ENCODE measurements at places on chromosomes 5 and 9.

DNA sequence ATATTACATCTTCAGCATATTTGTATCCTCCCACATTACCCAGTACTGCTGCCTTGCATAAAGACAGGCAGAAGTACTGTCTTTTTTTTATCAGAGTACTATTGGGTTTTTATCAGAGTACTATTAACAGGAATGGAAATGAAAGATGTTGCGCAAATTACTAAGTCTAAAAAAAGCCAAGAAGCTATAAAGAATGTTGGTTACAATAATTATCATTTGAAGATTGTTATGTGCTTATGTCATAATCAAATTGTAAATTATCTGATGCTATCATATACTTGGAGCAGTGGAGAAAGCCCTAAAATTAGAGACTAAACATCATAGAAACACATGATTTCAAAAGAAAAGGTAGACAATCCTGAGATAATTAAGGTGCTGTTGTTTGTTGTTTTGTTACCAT is 188.8 kb downstream of the CCDC192 start:
- no peak for DNase-seq

- no peak for DNase-seq
Observed at GRCh38 chr9:133354766-133355165, 1.5 kb downstream of the SURF1 start.

GRCh38 chr9:89967527-89967926 is 362.7 kb downstream of the GADD45G start:
- DNase-seq, result no peak

GRCh38 chr5:124819201-124819600 is 72.8 kb upstream of the ZNF608 start:
- DNase-seq, result no peak

DNA sequence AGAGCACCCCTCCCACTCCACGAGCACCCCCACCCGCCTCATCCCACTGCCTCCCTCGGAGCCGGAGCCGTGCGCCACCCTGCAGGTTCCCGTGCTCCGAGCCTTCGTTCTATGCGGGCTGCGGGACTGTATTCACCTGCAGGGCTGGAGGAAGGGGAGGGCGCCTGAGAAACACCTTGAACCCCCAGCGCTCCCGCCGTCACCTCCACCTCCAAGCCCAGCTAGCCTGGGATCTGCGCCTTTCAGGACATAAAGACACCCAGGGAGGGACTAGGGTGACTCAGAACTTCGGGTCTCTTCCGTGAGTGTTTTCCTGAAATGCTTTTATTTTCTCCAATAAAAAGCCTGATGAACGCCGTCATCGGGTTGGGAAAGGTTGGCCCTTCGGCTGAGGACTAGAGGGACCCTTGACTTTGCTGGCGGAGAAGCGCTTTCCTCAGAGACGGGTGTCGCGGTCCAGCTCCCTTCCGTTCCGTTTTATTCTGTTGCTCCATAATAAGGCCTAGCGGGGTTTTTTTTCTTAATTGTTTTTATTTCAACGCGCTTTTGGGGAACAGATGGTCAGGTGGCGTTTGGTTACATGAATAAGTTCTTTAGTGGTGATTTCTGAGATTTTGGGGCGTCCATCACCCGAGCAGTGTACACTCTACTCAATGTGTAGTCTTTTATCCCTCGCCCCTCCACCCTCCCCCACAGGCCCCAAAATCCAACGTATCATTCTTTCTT is 4.6 kb downstream of the TLX3 start:
- no peak for DNase-seq

DNA sequence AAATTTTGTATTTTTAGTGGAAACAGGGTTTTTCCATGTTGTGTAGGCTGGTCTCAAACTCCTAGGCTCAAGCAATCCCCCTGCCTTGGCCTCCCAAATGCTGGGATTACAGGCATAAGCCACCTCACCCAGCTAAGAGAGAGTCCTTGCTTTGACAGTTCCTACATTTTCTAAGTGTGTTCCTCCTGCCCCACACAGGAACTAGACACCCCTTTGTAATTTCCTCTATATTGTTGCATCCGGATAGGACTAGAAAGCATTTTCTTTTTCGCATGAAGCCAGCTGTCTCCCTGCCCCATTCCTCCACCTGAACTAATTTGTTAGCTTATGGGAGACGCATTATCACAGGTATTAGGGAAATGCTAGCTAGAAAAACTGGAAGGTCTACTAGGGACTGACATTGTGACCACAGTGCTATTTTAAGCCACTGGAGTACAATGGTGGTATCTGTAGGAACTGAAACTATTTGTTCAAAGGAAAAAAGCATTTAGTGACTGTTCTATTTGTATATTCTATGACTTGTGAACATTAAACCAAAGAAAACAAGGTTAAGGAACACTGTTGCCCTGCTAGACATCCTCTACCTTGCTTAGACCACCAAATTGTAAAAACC is 214.1 kb downstream of the SMARCA2 start:
- DNase-seq, result no peak

- DNase-seq, result no peak
Observed at GRCh38 chr5:128966846-128967245, 1.6 kb downstream of the SLC27A6 start.

DNA sequence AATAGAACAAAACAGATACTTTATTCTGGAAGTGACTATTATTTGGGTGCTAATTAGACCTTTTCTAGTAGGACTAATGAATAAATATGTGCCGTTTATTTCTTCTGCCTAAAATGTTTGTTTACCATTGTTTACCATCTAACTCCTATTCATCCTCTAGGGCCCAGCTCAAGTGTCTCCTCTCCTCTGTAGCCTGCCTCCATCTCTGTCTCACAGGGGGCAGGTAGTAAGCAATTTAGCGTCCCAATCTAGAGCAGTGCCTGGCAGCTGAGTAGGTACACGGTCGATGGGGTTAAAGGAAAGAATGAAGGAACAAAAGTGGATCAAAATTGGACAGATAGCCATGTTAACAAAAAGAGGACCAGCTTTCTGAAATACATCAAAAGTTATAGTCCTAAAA is 230.9 kb downstream of the SLF1 start:
- DNase-seq, result no peak

- peak; percentile 5 for DNase-seq
Observed at GRCh38 chr9:89278997-89279739, 31.8 kb upstream of the CKS2 start.
